ENCODE measurements at places on chromosomes 1 and 21.

- DNase-seq, result no peak
These were observed 10.9 kb downstream of the ERRFI1 start for GRCh38 chr1:8015036-8015808.

DNA sequence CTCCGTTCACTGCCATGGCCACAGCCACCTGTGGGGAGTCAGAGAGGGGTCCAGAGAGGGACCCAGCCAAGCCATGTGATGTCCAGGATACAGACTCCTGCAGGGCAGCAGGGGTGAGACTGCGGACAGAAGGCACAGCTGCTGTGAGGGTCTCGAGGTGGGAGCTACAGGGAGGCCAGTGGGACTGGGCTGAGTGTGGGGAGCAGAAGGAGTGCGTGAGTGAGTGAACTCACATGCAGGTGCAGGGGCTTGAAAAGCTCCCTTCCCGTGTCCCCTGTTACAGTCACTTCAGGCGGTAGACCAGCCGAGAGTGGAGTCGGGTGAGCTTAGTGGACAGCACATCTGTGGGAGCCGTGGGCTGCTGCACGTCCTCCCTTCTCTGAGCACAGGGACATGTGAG, 42.4 kb downstream of the S100B start:
- DNase-seq, result no peak

GRCh38 chr1:153261281-153262069, 2.0 kb downstream of the LORICRIN start:
- peak; percentile 44 for DNase-seq

- DNase-seq, result no peak
These were observed 16.0 kb downstream of the QSOX1 start for GRCh38 chr1:180170546-180171151.

GRCh38 chr1:56563568-56563967, 15.8 kb downstream of the PLPP3 start:
- DNase-seq, result no peak

GRCh38 chr1:22420455-22421053, 31.1 kb upstream of the ZBTB40 start:
- DNase-seq, result peak; percentile 14

GRCh38 chr1:40673452-40673851, 8.0 kb upstream of the RIMS3 start:
- no peak for DNase-seq

DNA sequence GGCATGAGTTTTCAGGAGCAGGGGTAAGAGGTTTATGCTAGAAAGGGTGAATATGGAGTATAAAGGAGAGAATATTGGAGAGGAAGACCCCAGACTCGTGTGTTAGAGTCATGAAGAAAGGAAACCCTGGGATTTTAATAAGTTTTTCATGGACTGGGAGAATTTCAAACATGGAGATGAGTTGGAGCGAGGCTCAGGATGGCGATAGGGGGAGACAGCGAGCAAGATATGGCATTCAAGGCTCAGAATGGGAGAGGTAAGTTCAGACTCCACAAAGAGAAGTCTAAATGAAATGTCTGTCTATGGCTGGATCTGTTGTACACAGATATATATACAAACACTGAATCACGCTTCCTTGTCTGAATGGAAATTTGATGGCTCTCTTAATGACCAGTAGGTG, 92.5 kb downstream of the LRRC40 start:
- DNase-seq, result no peak

DNA sequence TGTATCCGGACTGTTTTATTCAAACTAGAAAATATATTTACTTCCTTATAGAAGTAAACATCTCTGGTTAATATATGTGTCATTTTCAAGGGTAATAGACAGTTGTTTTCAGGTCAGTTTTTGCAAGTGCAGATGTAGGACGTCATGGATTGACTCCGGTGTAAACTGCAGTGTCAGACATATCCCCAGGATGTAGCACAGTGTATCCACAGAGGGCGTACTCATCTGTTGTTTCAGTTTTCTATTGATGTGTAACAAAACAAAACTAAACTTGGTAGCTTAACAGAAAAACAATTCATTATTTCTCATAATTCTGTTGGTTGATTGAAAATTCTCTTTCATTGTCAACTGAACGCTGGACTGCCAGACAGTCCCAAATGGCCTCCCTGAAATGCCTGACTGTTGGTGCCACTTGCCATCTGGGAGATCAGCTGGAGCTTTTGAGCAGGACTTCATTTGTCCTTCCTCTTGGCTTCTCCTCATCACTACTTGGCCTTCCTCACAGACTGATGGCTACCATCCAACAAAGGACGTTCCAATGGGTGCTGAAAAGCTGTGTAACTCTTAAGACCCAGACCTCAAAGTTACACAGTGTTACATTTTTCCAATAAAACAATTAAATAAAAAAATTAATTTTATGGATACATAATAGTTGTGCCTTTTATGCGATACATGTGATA, 181.6 kb downstream of the NCAM2 start:
- DNase-seq, result no peak

All from anterior cingulate cortex (tissue), 58 donors.